ENCODE measurements at places on chromosomes 12 and 14.

- DNase-seq, result no peak
Observed at GRCh38 chr14:104856157-104856868, 8.8 kb upstream of the CEP170B start.

GRCh38 chr12:67394550-67394949, 125.4 kb downstream of the CAND1 start:
- DNase-seq, result no peak

DNA sequence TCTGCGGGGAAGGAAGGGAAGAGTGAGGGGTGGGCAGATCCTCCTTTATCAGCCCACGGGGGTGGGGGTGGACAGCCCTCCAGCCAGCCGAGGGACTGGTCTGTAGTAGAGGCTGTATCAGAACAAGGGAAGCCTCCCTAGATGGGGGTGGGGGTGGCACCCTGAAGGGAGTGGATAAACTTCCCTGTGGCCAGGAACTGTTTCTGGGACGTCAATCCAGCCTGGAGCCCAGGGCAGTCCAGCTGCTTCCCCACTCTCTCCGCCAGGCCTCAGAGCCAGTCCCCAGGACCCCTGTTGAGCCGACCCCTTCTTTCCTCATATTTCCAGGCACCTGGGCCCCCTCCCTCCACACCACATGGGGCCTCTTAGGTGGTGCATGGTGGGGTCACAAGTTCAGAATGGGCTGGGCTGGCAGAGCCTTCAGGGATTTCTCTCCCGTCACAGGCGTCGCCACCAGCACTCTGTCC, 6.7 kb downstream of the PLD4 start:
- DNase-seq, result no peak

DNA sequence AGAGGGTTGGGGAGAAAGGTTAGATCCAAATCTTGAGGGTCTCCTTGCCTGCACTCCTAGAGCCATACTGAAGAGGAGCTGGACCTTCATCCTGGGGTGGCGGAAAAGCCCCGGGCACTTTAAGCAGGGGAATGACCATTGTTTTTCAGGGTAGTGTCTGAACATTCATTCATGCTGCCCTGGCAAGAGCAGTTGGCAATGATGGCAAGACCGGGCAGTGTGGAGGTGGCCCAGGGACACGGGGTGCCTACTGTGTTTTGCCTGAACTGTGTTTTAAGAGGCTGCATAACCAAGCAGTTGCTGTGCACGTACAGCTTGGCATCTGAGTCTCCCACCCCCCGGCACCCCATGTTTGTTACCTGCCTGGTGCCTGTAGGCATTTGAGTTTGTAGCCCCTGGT, 14.7 kb downstream of the TPCN1 start:
- DNase-seq, result no peak

- DNase-seq, result no peak
Observed at GRCh38 chr14:64696355-64696857, 7.8 kb upstream of the PLEKHG3 start.

GRCh38 chr14:77988970-77989369, 181.2 kb upstream of the NRXN3 start:
- DNase-seq, result no peak

GRCh38 chr12:31737345-31737744, 8.5 kb upstream of the AMN1 start:
- no peak for DNase-seq

- DNase-seq, result no peak
Observed at GRCh38 chr12:92335831-92336230, 190.2 kb upstream of the BTG1 start.

DNA sequence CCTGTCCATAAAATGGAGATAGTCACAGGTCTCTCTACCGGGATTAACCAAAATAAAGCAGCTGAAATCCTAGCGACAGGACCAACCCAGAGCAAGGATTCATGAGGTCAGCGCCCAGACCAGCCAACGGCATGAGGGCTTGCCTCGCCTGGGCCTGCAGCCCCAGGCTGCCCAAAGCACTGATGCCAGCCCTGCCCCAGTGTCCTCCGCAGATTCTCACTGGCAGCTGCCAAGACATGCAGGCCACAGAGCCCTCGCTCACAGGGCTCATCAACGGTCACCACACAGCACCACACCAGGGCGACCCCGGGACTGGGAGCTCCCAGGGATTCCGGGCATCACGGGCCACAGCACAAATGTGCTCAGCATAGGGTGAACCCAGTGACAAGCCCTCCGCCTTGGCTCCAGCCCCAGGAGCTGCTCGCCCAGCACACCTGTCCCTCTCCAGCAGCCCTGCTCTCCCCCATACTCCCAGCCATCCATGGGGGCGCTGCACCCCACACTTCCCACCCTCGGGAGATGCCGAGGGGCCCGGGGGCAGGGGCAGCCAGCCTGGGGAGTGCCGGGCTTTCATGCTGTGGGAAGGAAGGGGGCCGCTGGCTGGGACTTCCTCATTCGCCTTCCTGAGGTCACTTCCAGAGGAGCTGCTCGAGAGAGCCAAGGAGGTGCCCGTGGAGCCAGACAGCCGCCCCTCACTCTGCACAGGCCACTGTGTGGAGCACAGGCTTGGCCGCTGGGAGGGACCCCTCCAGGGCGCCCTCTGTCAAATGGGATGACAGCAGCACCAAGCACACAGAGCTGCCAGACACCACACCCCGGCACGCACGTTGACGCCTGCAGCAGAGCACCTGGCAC, 14.1 kb downstream of the RAB35 start:
- no peak for DNase-seq

- no peak for DNase-seq
Observed at GRCh38 chr12:82883394-82884355, 197.0 kb downstream of the TMTC2 start.

DNA sequence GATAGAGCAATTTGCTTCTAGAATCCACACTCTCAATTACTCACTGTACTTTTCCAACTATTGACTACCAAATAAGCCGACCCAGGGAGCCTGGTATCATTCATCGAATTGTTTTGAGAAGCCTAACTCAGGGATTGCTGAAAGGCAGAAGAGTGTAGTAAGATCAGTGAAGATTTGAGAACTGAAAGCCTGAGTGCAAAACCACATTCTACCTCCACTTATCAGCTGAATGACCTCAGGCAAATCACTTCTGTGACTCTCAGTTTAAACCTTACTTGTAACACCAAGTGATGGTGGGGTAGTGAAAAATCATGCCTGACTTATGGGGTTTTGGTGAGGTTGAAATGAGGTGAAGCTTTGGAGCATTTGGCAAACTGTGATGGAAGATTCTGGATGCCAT, 126.1 kb upstream of the MAX start:
- DNase-seq, result no peak

- no peak for DNase-seq
Observed at GRCh38 chr14:39433452-39433813, 1.2 kb upstream of the FBXO33 start.

DNA sequence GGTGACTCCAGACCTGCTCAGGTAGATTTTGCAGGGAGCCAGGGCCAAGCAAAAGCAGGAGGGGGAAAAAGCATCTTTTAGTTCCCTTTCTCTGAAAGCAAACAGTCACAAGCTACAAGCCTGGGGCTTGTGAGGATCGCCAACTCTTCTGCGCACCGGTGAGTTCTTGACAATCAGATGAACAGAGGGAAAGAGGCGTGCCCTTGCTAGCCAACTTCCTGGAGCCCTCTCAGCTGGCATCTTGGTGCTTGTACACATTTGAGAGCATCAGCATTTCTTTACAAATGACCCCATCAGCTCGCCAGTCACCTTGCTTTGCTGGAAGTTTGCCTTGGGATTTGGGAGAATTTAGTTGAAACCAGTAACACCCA, 55.5 kb downstream of the ZNF664 start:
- no peak for DNase-seq

- DNase-seq, result no peak
Observed at GRCh38 chr12:47979166-47979565, 15.8 kb downstream of the TMEM106C start.

DNA sequence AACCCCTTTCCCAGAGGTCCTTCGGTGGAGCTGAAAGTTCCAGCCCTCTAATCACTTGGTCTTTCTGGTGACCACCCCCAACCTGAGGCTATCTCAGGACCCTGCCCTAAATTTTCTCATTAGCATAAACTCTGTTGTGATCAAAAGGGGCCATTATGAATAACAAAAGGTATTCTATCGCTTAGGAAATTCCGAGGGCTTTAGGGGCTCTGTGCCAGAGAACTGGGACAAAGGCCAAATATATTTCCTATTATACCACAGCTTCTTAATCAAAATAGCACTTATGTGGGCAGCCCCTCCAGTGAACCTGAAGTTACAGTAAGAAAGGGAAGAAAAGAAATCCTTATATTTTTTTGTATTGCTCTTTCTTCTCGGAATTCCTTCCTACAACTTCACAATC, 125.3 kb upstream of the NPAS3 start:
- DNase-seq, result no peak

DNA sequence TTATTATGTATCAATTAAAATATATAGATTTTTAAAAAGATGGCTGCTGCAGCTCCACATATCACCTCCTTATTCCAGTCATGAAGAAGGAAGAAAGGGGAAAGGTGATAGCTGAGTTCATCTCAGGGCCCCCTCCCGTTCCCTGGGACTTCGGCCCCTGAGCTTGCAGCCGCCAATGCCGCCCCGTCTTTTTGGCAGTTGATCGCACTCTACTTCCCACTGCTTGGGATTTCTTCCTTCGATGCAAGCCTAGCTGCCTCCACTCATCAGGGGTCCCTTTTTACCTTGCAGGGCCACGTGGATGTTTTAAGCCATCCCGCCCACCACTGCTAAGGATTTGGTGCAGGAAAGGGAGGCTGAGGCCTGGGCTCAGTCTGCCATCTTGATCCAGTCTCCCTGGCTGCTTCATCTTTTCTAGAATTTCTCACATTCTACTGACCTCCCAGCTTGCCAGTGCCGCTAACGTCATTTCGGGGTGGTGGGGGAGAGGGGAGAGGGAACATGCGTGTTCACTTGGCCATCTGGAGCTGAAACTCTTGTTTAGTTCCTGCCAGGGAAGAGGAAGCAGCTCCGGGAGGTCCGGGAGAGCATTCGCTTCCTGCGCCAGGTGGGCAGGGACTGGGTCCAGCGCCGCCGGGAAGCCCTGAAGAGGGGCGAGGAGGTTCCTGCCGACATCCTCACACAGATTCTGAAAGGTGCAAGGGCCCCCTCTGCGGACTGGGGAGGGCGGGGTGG, 31.3 kb downstream of the CYP46A1 start:
- no peak for DNase-seq

GRCh38 chr14:103607822-103608221, 21.2 kb upstream of the KLC1 start:
- DNase-seq, result no peak

DNA sequence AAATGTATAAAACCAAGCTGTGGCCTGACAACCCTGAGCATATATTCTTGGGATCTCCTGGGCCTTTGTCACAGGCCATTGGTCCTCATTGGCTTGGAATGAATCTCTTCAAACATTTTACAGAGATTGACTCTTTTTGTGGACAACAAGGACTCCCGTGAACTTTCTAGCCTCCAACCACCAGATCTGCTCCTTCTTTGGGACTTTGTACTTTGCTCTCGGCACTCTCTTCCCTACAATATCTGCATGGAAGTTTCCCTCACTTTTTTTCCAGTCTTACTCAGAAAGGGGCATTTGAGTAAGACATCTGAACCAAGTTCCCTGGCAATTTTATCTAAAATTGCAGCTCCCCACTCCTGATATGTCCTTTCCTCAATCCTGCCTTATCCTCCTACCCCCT, 158.8 kb downstream of the PHLDA1 start:
- DNase-seq, result no peak

DNA sequence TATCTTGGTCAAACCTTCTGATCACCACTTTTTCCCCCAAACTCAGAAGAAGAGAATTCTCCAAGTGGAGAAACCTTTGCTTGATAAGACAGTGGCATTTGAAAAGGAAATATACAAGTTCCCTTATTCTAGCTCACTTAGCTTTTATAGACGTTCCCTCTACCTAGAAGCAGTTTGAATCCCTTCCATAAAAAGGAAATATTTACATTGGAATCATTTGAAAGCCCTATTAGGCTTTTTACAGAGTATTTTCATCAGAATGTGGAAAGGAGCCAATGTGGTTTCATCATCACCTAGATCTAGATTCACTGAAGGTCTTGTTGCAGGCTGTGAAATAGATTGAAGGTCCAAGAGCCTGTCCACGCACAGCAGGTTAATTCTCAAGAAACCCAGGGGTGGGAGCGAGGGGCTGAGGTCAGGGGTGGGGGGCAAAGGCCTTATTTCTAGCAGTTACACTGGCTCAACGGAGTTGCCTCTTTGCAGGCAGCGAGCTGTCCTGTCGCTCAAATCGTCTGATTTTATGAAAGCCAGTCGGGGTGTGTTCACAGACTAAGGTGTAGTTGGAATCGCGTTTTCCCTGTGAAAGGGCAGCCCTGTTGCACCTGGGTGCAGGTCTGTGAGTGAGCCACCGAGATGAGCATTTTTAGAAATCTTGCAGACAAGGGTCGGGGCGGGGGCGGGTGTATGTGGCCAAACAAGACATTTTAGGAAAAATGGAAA, 45.6 kb downstream of the AACS start:
- no peak for DNase-seq

DNA sequence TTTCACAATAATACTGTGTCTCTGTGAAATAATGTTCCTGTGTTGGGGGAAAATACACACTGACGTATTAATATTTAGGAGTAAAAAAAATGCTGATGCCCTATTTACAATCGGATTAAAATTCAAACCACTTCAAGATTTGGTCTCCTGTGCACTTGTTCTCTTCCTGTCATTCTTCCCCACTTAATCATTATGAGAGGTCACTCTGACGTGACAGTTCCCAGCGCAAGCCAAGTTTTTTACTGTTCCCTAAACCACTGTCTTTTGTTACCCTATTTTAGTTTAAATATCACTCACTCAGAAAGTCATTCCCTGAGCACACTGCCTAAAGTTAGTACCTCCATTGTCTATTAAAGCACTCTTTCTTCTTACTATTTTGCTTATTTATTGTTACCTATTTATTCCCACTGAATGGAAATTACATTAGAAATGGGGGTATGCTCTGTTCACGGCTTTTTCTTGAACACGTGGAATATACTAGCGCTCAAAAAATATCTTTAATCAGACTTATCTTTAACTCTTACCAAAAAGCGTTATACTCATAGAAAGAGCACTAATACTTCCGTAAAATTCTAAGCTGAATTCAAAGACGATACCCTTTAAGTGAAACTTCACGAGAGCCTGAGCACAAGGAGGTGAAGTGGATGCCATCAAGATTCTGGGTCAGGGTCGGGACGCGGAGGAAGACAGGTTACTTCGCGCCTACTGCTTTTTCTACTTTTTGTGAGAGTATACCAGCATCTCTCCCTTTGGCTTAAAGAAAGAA, 670 bp upstream of the PSMA3 start:
- DNase-seq, result no peak

DNA sequence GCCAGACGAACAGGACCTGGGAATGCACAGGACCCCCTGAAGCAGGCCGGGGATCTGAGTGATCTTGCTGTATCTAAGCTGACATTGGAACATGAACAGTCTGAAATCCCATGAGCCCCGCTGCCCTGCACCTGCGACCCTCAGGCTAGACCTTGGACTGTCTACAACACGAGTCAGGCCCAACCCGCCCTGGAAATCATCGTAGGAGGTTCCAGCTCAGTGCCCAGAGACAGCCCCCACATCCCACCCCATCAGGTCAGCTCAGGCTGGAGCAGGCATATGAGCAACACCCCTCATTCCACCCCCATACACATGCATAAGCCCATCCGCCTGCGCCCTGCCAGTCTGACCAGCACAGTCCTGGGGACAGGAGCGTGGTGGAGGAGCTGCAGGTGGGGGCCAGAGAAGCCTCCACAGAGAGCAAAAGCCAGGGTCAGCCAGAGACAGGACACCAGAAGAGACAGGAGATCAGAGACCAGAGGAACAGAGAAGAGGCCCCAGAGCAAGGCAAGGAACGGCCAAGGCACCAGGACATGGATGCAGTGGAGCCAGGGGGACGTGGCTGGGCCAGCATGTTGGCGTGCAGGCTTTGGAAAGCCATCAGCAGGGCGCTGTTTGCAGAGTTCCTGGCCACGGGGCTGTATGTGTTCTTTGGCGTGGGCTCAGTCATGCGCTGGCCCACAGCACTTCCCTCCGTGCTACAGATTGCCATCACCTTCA, at the start of gene AQP6:
Gene AQP6, plus strand, starts transcription at position 307 of the 720 bp plus-strand sequence. Its CDS starts 227 bp downstream, at position 534.
- no peak for DNase-seq
